ENCODE measurements at places on chromosomes 2 and 18.

DNA sequence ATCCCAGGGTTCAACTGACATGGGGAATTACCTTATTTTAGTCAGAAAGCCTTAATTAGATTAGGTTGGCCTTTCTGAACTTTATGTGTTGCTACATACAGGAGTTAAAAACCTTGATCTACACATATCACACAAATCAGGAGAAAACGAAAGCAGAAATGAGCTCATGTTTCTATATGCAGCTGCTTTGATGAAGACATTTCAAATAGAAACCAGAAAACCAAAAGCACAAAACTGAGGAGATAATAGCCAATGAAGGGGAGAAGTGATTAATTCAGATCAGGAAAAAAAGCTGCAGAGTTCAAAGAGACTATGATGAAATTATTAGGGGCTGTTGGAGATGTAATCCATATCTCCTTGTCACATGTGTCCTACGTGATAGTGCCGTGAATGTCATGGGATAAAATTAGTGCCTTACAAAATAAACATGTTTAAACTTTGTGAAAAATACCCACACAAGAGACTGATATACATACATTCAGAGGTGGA is 255.0 kb downstream of the CAMKMT start:
- no peak for DNase-seq

- no peak for DNase-seq
These were observed 97.2 kb downstream of the ACOXL start for GRCh38 chr2:110829413-110830146.

GRCh38 chr18:38695559-38696280 is 1130.1 kb upstream of the CELF4 start:
- DNase-seq = no peak

DNA sequence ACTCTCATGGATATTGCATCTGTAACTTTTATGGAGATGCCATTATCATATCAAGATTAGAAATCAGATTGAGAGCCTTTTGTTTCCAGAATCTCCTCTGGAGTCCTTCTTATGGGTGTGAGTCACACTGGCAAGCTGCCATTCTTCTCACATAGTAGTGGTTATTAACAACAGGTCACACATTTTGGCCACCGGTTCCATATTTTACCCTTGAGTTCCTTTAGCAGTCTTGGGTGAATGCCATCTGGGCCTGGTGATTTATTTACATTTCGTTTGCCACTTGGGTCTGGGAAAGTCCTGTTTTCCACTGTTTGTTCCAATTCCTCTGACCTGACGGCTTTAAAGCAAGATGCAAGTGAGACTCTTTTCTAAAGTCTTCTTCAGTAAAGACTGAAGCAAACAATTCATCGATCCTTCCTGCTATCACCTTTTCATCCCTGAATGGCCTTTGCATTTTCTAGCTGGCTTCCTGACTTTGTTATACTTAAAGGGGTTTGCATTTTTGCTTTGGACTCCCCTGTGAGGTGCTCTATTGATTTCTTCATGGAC is 80.5 kb upstream of the CAVIN2 start:
- no peak for DNase-seq

GRCh38 chr2:21260311-21260710 is 136.5 kb downstream of the TDRD15 start:
- DNase-seq = no peak

GRCh38 chr2:95272299-95272751 is 1.9 kb upstream of the PROM2 start:
- no peak for DNase-seq

DNA sequence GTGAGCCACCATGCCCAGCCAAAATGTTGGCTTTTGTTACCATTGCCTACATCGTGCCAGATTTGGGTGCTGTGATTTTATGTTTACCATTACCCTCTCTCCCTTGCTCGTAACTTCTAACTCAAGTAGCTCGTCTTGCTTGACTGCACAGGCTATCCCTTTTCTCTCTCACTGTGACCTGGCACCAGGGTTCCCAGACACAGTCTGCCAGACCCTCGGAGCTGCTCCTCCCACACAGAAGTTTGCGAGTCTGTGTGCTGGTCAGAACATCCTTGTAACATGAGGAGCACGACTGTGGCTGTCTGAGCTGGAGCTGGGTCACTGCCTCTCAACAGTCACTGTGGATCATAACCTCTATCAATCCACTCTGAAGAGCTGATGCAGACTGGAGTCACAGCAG is 152.5 kb upstream of the ACKR3 start:
- no peak for DNase-seq

All from anterior cingulate cortex (tissue), 58 donors.